Tibial artery (tissue), 4 donors: ENCODE measurements at places on chromosomes 7 and 10.

- no peak for DNase-seq
These were observed 171.1 kb downstream of the JCAD start for GRCh38 chr10:29888321-29888720.

DNA sequence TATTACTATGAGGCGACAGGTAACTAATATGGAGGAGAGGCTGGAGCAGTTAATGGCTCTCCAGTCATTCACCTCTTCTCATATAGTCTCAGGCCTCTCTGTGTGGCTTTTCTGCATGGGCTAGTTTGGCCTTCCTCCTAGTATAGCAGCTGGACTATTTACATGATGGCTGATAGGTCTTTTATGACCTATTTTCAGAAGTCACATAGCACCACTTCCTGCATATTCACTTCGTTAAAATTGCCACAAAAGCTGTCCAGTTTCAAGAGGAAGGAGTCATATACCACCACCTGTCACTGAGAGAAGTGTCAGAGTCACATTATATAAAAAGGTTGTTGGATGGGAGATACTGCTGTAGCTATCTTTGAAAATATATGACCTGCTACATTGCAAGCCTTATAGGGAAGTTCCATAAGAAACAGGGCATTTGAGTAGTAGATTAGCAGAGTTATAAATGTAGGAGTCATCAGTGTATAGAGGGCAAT, 8.0 kb upstream of the DMTF1 start:
- DNase-seq, result no peak

GRCh38 chr10:13815756-13816155, 229.0 kb downstream of the PRPF18 start:
- no peak for DNase-seq

GRCh38 chr10:102605712-102606111, 38.6 kb upstream of the TRIM8 start:
- no peak for DNase-seq

GRCh38 chr10:19178675-19179074, 130.1 kb downstream of the MALRD1 start:
- no peak for DNase-seq

DNA sequence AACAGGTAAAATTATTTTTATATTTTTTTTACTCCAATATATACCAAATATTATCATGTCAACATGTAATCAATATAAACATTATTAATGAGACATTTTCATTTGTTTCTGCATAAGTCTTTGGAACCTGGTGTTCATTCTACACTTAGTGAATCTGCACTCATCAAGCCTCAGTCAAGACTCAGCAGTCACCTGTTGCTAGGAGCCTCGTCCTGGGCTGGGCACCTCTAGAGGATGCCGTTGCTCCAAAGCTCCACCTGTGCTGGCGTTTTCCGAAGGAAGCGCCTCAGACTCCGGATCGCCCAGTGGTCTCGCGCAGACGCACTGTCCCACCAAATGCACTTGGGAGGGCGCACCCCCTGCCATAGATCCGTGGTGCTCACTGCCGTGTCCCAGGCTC, 604.7 kb upstream of the MKI67 start:
- DNase-seq, result no peak

GRCh38 chr10:43186150-43186549, 47.9 kb downstream of the CSGALNACT2 start:
- DNase-seq, result no peak

- DNase-seq, result no peak
These were observed 34.2 kb downstream of the SEMA3C start for GRCh38 chr7:80884511-80885195.

GRCh38 chr7:155458878-155459699, 1.2 kb downstream of the EN2 start:
- peak; percentile 21 for DNase-seq

DNA sequence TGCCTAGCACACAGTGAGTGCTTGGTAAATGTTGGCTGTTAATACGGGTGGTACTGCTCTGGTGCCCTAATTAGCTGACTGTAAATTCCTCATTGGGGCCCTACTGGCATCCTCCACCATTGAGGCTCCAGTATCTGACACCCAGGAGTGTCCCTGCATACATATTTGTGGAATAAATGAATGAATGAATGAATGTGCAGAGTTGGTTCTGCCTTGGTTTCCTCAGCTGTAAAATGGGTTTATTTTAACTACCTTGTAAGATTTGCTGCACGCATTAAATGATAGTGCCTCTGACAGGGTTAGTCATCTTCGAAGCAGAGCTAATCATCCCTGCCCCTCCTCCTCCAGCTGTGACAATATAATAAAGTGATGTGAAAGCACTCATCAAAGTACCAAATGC, 45.8 kb downstream of the ALDH18A1 start:
- DNase-seq, result no peak

GRCh38 chr7:96303686-96304443, 18.0 kb downstream of the SLC25A13 start:
- no peak for DNase-seq

- no peak for DNase-seq
These were observed 52.0 kb downstream of the ZNF22 start for GRCh38 chr10:45052700-45053099.

- no peak for DNase-seq
These were observed 38.5 kb downstream of the DYNC2I1 start for GRCh38 chr7:158894825-158895224.

- DNase-seq, result peak; percentile 83
These were observed 1.4 kb downstream of the CPXM2 start for GRCh38 chr10:123890226-123890625.

DNA sequence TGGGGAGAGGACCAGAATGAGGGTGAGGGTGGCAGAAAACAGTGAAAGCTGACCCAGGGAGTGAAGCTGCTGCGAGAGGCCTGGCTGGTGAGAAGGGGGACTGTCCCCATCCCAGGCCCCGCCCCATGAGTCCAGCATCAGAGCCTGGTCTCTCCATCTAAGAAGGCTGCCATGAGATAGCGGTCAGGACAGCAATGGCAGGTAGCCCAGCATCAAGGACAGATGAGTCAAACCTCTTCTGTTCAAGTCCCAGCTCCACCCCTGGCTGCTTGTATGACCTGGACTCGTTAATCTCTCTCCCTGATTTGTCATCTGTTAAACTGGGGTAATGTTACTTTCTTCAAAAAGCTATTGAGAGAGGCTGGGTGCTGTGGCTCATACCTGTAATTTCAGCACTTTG, 22.2 kb downstream of the GPNMB start:
- DNase-seq, result no peak

DNA sequence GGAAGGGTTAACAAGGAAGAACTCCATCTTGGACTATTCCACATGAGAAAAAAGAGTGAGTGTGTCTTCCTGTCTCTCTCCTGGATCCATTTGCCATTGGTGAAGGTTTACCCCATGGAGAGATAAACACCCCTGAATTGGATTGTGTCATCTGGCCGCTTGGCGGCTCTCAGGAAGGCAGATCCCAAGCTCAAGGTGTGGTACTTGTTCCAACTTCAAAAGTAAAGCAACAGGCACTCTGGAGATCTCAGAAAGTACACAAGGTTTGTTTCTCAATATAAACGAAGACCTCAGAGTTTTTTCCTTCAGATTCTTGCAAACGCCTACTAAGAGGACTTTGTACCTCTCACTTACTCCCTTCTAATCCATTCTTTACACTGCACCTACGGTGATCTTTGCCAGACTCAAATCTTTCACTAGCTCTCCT, 116.7 kb downstream of the REEP3 start:
- DNase-seq, result no peak

GRCh38 chr7:155644971-155645509, 579 bp downstream of the RBM33 start:
- peak; percentile 68 for DNase-seq

DNA sequence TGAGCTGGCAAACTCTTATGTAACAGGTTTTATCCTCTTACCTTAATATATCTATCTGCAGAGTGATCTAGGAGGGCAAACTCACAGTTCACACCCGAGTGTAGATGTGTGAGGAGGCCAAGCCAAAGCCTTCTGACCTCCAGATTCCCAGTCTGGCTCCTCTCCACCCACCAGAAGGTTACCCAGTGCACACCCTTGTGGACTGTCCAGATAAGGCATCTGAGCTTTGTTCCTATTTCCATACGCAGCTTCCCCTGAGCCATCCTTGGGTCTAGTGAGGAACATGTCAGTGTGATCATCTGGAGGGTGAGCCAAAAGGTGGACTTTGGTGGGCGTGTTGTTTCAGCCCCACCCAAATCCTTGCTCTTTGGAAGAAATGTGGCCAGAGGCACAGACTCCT, 203.0 kb upstream of the MEOX2 start:
- DNase-seq, result no peak

DNA sequence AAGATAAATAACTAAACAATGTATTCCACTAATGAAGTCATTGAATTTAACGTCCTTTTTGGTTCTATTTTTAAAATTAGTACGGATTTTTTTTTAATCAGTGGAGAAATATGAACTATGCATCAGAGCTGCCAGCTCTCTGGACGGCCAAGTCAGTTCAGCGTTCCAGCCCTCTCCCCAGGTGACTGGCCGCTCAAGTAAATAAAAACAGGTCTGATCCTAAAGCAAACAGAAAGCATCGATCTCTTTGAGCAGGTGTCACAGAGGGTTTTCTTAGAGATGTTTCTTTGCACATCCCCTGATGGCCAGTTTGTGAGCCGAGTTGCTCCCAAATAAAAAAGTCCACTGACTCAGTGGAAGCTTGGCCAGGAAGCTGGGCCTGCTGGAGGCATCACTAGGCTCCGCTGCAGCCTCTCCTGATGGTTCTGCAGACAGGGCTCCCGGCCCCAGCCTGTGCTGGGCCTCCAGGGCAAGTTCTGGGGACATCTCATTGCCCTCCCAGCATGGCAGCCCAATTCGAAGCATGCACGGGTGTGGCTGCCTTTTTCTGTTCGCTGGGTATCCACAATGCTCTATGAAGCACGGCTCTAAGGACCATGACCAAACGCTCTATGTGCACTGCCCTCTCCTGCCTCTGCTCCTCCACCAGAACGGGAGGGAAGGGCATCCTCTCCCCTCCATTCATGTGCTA, 74.7 kb upstream of the PPP2R2D start:
- DNase-seq, result no peak

GRCh38 chr10:75616874-75617478, 185.6 kb downstream of the LRMDA start:
- no peak for DNase-seq

DNA sequence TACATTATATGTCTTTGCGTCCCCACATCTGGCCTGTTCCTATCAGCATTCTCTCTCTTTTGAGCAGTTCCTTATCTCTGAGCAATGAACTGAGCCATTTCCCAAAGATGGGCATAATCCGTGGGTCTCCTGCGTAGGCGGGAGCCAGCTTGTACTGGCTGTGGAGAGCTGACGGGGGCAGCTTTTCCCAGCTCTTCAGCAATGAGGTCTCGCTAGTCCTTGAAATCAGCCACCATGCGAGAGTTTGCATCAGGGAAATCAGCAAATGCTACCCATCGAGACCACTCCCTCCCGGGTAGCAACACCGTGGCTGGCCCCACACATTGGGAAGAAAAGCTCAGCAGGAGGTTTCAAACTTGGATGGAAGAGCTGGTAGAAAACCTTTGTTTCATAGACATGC, 51.9 kb upstream of the FAM180A start:
- no peak for DNase-seq

- DNase-seq, result no peak
These were observed 389.8 kb upstream of the SORCS1 start for GRCh38 chr10:107554333-107554732.

- DNase-seq, result peak; percentile 64
These were observed 114.2 kb downstream of the EGFR start for GRCh38 chr7:55132890-55133551.

DNA sequence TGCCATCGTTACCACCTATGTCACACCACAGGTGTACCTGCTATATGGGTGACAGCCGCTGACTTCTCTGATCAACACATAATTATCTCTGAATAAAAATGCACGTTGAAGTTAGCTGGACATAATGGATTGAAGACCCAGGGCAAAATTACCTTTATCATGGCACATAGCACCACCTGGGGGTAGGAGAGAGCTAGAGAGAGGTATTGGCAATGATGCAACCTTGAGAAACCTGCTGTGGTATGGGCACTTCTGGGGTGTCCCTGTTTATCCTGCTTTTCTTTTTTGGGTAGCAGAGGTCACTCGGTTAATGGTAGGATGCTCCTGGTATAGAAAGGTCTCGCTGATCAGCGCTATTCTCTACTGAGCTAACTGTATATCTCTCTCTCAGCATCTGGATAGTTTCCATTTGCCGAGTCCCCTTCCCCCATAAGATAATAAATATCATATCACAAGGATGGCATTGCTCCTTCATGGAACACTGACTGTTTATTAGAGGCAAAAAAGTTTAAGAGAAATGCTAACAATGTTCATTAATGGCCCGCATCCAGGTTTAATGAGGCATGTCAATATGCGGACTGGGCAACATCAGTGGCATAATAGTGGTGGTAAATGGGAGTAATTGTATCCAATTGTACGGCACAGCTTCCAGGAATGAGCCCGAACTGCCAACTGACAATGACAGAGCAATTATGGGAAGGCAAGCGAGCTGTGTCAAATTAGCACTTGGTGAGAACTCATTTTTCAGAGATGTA, 323.1 kb downstream of the TFEC start:
- DNase-seq, result no peak

DNA sequence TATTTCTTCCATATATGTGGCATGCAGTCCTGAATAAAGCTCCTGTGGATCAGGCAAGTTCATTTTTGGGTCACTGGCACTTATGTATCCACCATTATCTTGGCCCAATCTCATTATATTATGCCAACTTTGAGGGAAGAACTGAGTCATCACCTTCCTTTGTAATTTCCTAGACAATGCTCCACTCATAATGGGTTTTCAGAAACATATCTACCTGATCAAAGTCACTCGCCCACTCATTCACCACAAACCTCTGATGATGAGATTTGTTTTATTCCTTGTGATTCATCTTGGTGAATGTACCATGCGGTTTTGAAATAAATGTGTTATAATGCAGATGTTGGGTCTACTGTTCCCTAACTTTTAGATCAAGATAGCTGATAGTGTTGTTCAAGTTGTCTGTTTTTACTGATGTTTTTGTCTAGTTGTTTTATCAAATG, 525.8 kb downstream of the KIF20B start:
- DNase-seq, result no peak

DNA sequence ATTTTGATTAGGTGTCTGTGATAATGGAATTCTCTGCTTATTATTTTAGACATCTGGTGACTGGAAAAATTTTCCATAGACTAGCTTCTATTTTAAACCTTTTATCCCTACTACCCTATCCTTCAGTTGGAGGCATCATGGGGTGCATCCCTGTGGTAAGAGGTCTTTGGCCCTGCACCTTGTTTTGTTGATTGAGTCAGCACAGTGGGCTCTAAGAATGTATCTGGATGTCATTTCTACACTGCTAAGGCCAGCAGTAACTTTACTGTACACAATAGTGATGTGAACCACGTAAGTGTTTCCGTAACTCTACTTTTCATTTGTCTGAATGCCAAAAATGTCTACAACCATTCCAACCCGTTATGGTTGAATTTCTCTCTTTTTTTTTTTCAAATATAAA, 75.6 kb downstream of the ADAM22 start:
- DNase-seq, result no peak
